ENCODE measurements at places on chromosomes 1 and 21.

- DNase-seq: no peak
Observed at GRCh38 chr1:219443763-219444162, 169.1 kb downstream of the ZC3H11B start.

DNA sequence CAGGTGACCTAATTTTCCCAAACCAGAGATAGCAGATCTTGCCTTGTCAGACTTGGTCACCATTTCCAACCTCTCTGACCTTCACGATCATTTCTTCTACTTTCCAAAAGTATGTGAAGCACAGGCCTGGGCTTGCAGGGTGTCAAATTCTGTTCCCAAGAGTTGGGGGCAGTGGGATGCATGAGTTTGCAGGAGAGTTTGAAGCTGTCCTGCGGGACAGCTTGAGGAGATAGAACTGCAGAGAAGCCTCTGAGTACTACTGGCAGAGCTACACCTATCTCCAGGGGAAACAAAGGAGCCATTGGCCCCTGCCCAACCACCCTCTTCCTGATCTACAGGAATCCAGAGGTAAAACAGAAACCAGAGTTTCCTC is 11.3 kb downstream of the TXNIP start:
- DNase-seq: no peak

GRCh38 chr1:89757532-89757931 is 63.3 kb upstream of the LRRC8D start:
- DNase-seq: no peak

DNA sequence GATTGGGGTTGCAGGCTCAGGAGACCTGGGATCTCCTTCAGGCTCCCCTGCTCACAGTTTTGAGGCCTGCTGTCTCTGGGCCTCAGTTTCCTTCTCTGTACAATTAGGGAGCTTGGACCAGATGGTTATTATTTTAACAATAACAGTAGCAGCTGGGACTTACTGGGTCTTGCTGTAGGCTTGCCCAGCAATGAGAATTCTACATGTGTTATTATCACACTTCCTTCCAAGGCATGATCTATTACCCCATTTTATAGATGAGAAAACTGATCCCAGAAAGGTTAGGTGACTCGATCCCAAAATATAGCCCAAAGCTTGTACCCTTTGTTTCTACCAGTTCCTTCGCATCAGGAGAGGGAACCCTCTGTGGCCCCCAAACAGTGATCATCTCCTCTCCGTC is 153.8 kb downstream of the PTPRU start:
- DNase-seq: no peak

DNA sequence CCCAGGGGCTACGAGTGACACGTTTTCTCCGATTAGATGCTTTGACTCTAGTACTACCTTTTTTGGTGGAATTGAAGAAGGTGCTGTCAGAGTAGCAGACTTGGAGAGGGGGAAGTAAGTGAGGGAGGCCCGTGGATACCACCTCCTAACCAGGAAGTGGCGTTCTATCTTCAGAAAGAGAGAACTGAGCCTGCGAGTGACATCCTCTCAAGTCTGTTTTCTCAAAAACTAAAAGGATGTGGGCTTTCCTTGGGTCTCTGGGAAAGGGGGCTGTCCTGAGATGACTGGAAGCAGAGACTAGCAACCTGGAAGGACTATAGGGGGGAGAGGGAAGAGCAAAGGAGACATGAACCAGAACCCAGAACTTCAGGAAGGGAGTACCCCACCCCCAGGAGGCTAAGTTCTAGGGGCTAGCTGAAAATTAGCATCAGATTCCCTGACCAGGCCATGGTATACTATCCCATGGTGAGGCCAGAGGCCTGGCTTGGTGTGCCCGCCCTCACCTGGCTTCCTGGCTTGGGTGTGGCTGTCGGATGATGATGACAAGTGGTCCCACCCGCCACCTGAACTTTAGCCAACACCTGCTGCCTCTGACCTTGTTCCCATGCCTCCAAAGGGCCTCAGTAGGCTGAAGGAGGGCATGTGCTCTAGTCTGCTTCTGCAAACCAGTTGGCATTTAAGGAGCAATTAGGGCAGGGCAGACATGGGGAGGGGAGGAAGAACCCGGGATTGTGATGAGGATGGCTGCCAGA is 49.1 kb downstream of the ATP2B4 start:
- no peak for DNase-seq

- DNase-seq: no peak
Observed at GRCh38 chr1:61301824-61302657, 219.7 kb downstream of the NFIA start.

DNA sequence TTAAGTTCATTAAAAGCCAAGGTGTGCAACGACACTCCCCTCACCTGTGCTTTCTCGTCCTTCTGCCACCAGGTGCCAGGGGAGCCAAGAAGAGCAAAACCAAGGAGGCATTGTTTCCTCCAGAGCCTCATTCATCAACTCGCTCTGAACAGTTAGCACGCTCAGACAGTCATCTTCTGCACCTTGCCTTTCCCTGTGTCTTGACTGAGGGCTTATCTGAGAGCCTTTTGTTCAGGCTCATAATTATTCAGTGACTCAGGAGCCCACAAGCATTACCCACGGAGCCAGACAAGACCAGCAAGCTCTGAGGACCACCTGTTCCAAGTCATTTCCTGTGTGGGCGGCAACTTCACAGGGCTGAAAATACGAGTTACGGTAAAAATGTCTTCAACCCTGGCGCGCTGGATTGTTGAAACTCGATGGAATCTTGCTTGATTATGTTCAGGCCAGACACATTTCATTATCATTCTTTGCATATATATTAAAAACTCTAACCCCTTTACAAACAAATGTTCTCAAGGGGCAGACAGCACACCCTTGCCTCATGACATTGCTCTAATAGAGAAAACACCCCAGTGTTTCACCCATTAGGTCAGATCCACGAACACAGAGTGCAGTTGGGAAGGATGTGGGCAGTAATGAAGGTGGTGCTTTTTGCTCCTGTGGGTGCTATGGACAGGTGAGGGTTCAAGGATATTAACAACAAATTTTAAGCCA is 89.7 kb upstream of the RUNX1 start:
- DNase-seq: no peak
